ENCODE measurements at places on chromosomes 4 and X. TPM values are rescaled to one million over a fixed set of nuclear protein-coding genes. Genes with fewer than 3 reads are reported as not detected.

The APLN gene
- total RNA-seq, result 92.7 TPM

The LIMCH1 gene
- 17.9 TPM for total RNA-seq

The GLRA3 gene
- not detected for total RNA-seq

The MAGEA11 gene
- total RNA-seq, result not detected

The SPIN2B gene
- 9.4 TPM for total RNA-seq

The NSDHL gene
- 16.7 TPM for total RNA-seq

The SLC9B1 gene
- 0.47 TPM for total RNA-seq

The GAGE12J gene
- total RNA-seq, result not detected

The FAM47C gene
- not detected for total RNA-seq

The TNMD gene
- not detected for total RNA-seq

The GIMD1 gene
- not detected for total RNA-seq

The CDKL2 gene
- under 0.01 TPM for total RNA-seq

The CENPC gene
- 14.0 TPM for total RNA-seq

The COX7B gene
- 483 TPM for total RNA-seq

The STK26 gene
- total RNA-seq, result 7.2 TPM

The SPANXN3 gene
- total RNA-seq, result not detected

The ADH7 gene
- total RNA-seq, result not detected

The MUC7 gene
- total RNA-seq, result not detected

The USP17L5 gene
- total RNA-seq, result not detected

The WDR45 gene
- total RNA-seq, result 26.7 TPM

The CFAP47 gene
- total RNA-seq, result not detected

Measured in endothelial cell of coronary artery (primary cell).